Central memory CD8-positive, alpha-beta T cell (primary cell): ENCODE measurements at places on chromosomes 5 and 9.
A peak's percentile ranks its signal among the peaks of the same experiment; 100 is the strongest.

DNA sequence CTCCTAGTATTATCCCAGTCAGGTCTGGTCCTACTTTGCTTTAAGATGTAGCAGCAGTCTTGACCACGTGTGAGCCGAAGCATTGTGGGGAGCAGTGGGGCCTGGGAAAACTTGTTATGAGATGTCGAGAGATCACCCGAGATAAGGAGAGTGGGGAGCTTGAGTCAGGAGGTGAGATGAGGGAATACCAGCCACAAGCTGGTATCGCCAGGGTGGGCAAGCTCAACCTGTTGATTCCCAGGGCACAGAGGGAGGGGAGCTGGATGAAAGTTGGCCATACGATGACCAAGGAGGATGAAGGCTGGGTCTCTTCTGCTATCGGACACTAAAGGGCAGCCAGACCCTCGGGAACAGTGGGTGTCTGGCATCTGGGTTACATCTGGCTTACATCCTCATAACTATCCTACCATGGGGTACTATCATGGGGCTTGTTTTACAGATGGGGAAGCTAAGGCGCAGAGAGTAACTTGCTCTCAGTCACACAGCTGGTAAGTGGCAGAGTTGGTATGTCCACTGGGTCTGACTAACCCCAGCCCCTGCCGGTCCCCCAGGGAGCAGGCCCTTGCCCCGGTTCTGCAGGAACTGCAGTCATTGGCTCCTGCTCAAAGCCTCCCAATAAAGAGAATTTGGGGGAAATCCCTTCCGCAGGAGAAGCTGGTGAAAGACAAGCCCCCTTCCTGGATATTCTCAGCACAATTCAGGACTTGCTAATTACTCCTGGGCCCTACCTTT lies 13.4 kb upstream of the TIFAB start:
- no peak for DNase-seq

GRCh38 chr5:151779531-151780125 lies 7.9 kb downstream of the G3BP1 start:
- no peak for DNase-seq

DNA sequence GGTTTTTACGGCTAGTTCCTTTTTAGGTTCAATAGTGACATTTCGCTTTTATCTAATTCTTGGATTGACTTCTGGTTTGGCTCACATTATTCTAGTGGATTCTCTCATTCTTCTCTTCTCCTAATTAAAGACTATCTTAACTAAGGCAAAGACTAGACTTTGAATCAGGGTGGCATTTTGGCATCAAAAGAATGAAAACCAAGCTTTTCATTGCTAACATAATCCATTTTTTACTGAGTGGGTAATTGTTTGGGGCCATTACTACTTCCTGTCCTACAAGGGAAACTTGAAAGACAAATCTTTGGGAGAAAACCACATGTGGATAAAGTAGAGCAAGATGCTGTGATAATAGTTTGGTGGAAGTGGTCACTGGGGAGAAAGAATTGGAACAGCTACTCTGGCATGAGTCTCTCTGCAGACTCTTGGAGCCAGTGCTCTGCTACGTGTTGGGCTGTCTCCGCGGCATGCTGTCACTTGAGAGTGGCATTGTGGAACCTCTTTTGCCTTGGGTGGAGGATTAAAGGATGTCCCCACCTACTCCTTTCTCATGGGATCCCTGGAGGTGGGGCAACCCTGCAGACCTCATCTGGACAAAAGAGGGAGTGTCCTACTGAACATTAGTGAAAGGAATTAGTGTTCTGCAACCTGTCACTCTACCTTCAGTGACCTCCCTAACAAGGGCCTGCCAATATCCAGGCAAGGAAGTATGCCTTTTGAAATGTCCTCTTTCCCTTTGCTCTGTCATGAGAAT lies 280.4 kb downstream of the PSAT1 start:
- DNase-seq: no peak

- DNase-seq: no peak
Measured at GRCh38 chr5:146718609-146719008, 159.9 kb downstream of the PPP2R2B start.

GRCh38 chr5:10109299-10109698 lies 140.4 kb downstream of the ATPSCKMT start:
- no peak for DNase-seq

DNA sequence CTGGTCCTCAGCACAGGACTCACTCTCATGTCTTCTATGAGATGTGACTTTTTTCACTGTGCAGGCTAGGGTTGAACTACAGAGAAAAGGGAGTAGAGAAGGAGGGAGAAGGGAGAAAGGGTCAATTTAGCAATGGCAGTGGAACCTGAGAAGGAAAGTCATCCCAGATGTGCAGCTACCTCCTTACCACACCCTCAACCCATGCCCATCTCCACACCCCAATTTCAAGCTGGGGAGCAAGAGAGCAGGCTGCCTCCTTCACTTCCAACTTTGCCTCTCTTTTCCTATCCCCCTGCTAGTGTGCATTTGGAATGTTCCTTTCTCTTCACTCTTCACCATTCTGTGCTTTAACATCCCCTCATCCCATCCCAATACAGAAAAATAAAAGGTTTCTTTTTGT lies 163.5 kb upstream of the MAP3K1 start:
- no peak for DNase-seq

GRCh38 chr9:9173264-9173663 lies 1373.7 kb upstream of the DMAC1 start:
- DNase-seq: no peak

GRCh38 chr5:61162010-61162831 lies at the start of gene SMIM15:
Gene SMIM15 (minus strand): TSS chr5:61162468. CDS start chr5:61160171, 2,297 bp downstream.
- peak; percentile 50 for DNase-seq

DNA sequence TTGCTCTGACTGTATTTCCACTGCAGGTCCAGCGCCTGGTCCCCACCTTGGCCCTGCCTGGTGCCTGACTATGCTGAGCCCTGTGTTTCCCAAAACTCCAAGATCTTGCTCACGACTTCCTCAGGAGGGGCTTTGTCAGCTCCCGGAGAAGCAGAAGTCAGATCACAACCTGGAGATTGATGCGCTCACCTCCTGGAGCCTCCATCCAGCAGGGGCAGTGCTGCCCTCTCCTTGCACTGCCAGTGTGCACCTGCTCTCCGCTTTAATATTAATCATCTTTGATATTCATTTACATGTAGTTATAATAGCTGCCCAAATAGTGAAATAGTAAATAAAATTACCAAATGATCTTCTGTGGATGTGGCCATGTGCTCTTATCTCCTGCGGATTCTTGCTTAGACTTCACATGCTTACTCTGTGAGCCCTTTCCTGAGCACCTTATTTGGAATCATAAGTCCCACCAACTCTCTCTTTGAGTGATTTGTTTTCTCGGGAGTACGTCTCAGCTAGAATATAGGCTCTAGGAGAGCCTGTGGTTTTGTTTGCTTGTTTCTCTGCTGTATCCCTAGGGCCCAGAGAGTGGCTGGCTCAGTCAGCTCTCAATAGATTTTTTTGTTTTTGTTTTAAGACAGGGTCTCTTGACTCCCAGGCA lies 17.4 kb downstream of the MAML1 start:
- DNase-seq: no peak

- DNase-seq: no peak
Measured at GRCh38 chr9:13181652-13182051, 97.8 kb downstream of the MPDZ start.

DNA sequence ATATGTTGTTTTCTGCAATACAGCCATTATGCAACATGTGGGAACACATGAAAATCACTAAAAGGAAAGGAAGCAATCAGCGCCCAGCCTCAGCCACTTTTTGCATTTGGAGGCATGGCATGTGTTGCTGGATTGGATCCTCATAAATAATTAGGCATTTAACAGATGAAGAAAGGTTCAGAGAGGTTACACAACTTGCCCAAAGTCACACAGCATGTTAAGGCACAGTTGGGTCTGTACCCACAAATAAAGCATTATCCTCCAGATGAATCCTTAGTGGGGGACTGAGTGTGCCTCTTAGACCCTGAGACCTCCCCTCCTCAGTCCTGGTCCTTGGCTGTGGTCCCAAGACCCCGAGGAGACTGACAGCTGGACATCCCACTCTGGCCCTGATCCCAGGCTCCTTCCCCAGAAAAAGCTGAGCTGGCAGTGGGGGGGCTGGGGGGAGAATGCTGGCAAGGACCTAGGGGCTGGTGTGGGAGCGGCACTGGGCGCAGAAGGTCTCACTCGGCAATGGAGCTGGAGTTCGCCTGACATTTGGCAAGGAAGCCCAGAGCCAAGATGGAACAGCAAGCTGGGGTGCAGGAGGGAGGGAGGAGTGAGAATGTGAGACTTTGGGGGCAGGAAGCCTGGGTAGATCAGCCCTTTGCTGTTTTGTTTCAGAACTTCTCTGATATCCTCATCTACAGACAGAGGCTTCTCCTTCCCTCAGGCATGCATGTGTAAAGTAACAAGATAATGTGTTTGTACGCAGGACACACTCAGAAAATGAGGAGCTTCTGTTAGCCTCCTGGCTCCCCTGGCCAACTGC lies 6.9 kb upstream of the AKNA start:
- DNase-seq: no peak

DNA sequence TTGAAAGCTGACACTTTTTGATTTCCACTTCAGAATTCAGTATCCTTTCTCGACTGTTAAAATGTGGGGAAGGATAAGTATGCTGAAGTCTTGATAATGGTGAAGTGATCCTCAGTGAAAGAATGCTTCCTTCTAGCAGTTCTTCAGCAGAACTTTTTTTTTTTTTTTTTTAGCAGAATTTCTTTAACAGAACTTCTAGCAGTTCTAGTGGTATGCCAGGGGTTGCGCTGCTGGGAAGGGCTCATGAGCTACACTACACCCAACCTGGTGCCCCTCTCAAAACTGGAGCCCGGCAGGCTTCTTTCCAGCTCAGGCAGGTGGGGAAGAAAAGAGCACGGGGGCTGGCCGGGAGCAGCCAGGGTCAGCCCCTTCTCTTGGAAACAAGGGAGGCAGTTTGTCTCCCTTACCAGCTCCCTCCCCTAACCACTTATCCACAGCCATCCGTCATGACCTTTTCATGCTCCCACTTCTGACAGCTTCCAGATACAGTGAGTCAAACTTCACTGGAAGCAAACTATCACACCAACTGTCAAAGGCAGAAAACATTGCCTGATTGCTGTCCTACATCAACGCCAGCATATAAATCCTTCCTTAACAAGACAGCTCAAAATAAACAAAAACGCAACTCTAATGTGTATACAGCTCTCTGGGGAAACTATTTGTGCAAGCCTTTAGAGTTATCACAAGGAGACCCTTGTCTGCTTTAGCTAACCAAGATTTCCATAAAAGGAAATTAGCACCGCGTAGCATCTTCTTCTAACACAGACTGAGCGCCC lies 211.5 kb downstream of the GAPVD1 start:
- no peak for DNase-seq

- no peak for DNase-seq
Measured at GRCh38 chr9:15570769-15571168, 17.9 kb downstream of the CCDC171 start.

- no peak for DNase-seq
Measured at GRCh38 chr5:57429513-57430120, 53.0 kb downstream of the ACTBL2 start.

DNA sequence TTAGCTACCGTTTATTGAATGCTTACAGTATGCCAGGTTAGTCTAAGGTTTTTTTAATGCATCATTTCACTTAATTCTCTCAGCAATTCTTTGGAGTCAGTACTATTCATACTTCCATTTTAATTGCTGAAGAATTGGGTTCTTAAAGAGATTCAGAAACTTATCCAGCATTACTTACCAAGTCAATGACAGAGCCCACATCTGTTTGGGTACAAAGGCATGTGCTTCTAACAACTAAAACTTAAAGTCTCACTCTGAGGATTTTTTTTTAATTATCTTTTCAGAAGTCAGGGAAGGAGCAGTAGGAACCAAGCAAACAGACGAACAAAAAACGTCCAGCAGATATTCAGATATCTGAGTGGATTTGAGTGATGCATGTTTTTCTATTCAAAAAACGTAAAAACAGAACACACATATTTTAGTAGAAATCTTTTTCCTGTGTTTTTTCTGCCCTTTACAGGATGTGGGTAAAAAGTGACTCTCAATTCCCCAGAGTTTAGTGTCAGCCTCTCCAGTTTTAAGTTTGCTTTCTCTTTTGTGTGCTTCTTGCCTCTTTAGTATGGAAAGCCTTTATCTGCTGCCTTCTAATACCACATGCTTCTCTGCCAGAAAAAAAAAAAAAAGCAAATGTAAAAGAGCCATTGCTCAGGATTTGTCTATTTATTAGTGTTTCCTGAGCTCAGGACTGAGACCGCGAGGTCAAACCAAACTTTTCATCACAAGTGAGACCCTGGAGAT lies 118.0 kb downstream of the PRKACG start:
- DNase-seq: no peak

- no peak for DNase-seq
Measured at GRCh38 chr9:87372356-87372851, 125.3 kb upstream of the DAPK1 start.

- DNase-seq: no peak
Measured at GRCh38 chr9:110797611-110798010, 129.0 kb downstream of the MUSK start.

GRCh38 chr5:127602896-127603844 lies 45.7 kb upstream of the CTXN3 start:
- no peak for DNase-seq

- DNase-seq: no peak
Measured at GRCh38 chr5:152372875-152373274, 32.2 kb downstream of the NMUR2 start.

DNA sequence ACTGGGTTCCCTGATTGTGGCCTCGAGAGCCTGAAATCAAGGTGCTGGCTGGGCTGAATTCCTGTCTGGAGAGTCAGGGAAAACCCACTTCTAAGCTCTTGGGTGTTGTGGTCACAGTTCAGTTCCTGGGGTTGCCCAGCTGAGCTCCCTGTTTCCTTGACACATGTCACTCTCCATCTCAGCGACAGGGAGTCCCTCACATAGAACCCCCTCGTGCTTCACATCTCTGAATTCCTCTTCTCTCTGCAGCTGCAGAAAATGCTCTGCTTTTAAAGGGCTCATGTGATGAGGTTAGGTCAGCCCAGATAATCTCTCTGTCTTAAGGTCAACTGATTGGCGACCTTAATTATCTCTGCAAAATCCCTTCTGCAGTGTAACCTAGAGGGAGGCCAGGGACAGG lies 53.5 kb upstream of the NFIL3 start:
- no peak for DNase-seq

DNA sequence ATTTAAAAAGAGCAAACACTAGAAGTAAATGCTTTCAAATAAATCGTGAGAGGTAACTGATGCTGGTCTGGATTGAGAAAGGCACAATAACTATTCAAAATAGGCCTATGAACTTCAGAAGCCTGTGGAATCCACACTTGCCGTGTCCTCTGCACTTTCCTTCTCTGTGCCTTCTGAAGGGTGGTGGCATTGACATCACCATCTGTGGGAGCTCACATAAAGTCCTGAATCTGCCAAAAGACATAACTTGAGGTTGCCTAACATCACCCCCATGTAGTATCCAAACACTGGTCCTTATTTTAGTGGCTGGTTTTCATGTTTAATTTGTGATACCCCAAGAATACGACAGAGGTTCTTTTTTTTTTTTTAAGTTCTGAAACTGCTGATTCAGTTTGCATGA lies 59.8 kb downstream of the IRF1 start:
- no peak for DNase-seq

DNA sequence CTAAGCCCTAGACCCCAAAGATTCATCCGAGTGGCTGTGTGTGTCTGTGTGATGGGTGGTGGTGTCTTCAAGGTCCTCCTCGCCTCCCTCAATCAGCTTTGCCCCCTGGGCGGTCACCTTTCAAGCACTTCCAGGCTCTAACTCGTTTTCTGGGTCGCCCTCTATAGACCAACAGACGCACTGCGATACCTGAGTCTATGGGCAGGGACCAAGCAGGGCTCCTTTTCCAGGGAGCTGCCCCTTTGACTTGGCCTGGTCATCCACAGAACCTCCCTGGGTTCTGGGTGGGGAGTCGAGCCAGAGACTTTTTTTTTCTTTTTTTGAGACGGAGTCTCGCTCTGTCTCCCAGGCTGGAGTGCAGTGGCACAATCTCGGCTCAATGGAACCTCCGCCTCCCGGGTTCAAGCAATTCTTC lies 1.1 kb downstream of the SLC27A4 start:
- DNase-seq: peak; percentile 45

- no peak for DNase-seq
Measured at GRCh38 chr5:170095646-170096045, 10.1 kb upstream of the FOXI1 start.
